BE2C (cell line): ENCODE measurements at places on chromosomes 6 and 20.

- no peak for DNase-seq
Measured at GRCh38 chr6:152130441-152130840, 323.0 kb downstream of the ESR1 start.

DNA sequence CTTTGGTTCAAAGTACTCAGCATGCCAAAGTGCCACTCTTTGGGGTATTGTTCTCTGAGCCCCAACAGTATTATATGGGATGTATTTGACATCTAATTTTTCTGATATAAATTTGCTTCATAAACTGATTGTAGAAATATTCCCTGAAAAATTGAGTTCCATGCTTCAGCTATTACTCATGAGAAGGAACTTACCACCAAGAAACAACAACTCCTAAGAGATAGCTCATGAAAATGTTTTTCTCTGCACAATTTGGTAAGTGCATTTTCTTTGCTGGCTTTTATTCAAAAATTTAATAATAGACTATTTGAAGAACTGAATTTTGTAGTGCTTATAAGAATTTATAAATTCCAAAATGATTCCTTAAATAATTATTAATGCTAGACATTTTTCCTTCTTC is 12.8 kb upstream of the TPD52L1 start:
- no peak for DNase-seq

DNA sequence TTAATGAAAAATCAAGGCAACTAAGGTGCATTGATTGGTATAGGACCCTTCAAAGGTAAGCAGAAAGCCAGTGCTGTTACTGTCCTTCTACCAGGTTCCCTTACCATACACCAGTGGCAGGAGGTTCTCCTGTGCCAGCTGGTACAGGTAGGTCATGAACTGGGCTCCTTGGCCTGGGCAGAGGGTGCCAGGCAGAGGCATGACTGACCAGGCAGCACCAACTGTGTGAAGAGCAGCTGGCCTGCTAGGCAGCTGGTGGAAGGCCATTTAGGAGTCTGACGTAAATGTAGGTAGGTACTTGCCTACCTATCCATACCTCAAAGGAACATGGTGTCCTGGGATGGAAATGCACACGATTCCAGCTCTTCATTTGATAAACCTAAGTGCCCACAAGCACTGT is 23.3 kb downstream of the PCNA start:
- DNase-seq: no peak

DNA sequence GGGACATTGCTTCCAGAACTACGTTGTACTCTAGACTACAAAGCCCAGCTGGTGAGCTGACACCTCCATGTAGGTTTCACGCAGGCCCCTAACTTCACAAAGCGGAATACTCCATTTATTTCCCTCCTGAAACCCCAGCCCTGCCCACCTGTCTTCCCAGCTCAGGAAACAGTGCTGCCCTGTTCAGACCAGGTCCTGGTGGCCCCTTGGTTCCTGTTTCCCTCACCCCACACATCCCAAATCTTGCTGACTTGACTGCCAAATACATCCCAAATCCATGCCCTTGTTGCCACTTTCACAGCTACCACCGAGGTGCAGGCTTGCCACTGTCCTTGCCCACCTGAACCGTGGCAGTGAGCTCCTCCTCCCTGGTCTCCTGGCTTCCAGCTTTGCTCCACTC is 113.1 kb upstream of the PTPN1 start:
- no peak for DNase-seq
